ENCODE measurements at places on chromosomes 16 and 17.

GRCh38 chr17:39095309-39095686, 56.1 kb downstream of the PLXDC1 start:
- no peak for DNase-seq

DNA sequence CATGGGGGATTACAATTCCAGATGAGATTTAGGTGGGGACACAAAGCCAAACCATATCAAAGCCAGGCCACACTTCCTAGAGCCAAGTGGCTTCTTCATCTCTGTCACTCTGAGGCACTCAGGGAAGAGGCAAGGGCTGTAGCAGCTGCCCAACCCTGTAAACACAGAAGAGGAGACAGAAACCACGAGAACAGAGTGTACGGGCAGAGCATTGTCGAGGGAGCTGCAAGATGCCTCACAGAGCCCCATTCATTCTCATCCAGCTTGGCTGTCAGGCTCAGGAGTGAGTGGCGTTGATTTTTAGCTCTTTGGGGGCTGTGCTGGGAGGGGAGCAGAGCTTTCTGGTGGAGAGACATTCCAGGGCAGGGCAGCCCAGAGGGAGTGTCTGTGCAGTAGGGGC, 117.2 kb upstream of the SALL1 start:
- no peak for DNase-seq

DNA sequence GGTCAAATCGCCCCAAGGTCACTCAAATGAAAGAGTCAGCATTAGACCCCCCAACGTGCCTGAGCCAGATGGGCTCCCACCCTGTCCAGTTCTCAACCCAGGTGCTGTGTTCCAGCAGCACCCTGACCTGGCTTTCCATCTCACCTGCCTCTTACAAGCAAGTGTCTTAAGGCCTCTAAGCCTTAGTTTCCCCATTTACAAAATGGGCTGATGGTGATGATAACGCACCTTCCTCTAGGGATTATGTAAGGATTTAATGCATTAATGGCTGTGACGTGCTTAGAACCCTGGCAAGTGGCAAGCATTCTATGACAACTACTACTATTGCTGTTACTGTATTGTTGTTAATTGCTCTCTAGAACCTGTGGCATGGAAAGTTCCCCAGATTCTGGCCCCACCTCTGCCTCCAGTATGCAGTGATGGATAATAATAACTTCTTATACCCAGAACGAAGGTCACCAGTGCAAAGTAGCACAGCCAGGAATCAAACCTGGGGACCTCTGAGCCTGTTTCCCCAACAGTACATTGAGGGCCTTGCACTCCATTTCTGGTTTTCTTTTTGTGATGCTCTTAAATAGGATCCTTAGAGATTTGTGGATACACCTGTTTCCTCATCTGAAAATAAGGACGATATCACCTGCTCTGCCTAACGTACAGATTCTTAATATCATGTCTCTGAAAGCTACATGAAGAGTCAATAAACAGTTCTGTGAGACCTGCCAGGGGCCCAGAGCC, 3.3 kb upstream of the SLC25A39 start:
- DNase-seq: no peak

DNA sequence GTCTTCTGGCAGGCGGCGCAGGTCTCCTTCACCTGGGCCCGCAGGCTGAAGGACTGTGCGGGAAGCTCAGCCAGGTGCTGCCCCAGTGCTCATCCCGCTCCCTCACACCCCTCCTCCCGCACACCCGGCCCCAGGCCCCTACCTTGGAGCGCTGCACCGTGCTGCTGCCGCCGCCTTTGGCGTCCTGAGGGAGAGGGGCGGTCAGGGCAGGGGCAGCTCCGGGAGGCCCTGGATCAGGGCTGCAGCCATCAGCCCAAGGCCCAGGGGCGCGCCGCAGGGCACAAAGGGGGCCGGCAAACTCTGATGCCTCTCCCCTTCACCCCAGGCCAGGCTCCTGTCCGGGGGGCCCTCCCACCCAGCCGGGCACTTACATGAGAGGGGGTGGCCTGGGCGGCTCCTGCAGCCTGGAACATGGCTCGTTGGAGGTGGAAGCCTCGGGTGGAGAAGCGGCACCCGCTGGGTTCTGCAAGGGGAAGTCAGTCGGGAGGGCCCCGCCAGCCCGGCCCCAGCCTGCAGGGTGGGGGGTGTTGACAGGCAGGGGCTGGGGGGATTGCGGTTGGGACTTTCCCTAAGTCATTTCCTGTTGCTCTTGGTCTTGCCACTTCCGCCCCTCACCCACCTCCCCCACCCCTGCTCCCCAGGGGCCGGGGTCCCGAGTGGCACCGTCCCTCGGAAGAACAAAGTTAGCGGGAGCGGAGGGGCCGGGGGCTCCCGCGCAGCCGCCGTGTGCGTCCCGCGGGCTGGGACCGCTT, 863 bp downstream of the LIMD2 start:
- no peak for DNase-seq
